ENCODE measurements at places on chromosomes 16 and 17.

GRCh38 chr17:74453665-74454196, 12.7 kb upstream of the CD300A start:
- DNase-seq, result peak; percentile 50

DNA sequence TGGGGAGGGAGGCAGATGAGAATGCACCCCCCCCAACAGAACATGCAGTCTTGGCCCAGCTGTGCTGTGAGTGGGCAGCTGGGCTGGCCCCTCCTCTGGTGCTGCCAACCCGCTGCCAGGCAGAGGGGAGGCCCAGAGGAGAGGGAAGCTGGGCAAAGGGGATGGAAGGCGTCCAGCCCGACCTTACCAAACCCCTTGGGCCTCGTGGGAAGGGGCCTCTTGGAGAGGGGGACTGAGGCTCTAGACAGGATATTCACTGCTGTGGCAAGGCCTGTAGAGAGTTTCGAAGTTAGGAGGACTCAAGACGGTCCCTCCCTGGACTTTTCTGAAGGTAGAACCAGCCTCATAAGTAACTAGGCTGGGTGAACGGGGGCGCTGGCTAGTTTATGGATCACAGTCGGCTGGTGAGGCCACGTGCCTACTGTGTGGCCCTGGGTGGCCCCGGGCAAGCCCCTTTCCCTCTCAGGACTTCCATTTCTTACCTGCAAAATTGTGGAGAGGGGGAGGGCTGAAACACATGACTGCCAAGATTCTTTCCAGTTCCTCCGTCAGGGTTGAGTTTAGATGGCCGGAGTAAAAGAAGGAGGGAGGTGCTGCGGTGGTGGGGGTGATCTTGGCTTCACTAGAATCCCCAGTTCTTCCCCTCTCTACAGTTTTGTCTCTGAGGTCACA, 857 bp upstream of the STAT5A start:
- no peak for DNase-seq

- DNase-seq, result no peak
Observed at GRCh38 chr16:8960788-8961109, 3.0 kb downstream of the USP7 start.

DNA sequence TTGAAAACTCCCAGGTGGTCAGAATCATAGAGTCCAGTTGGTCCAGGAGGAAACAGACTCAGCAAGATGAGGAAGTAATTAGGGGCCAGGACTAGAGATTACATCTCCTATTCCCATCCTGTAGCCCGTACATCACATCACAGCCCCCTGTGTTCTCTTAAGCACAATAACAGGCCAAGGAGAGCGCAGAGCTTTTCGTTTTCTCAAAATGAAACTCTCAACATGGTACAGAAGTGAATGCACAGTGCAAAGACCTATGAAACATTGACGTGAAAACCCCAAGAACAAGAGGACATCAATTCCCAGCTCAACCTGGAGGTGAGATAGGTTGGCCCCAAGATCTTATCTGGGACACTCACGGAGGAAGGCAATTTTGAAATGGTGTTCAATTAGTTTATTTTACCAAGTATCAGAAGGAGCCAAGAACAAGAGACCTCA, 9.0 kb downstream of the PIK3R5 start:
- DNase-seq, result no peak

GRCh38 chr17:16255481-16255921, 38.5 kb downstream of the PIGL start:
- DNase-seq, result no peak

DNA sequence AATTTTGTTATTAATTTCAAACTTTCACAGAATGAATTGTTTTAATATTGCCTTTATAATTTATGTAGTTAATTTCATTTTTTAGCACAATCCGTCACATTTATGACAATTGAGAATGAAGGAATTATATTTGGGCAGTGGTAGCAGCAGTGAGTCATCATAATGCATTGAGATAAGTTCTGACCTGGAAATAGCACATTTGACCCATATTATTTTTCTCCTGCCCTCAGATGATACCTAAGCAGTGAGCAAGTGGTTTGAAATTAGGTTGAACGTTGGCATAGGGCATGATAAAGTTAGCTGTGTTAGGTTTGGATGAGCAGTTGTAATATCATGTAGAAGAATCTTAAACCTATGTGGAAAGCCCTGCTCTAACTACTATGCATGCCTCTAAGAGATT, 1431.3 kb upstream of the CDH8 start:
- DNase-seq, result no peak

GRCh38 chr17:49910094-49910857, 58.7 kb upstream of the DLX4 start:
- no peak for DNase-seq

DNA sequence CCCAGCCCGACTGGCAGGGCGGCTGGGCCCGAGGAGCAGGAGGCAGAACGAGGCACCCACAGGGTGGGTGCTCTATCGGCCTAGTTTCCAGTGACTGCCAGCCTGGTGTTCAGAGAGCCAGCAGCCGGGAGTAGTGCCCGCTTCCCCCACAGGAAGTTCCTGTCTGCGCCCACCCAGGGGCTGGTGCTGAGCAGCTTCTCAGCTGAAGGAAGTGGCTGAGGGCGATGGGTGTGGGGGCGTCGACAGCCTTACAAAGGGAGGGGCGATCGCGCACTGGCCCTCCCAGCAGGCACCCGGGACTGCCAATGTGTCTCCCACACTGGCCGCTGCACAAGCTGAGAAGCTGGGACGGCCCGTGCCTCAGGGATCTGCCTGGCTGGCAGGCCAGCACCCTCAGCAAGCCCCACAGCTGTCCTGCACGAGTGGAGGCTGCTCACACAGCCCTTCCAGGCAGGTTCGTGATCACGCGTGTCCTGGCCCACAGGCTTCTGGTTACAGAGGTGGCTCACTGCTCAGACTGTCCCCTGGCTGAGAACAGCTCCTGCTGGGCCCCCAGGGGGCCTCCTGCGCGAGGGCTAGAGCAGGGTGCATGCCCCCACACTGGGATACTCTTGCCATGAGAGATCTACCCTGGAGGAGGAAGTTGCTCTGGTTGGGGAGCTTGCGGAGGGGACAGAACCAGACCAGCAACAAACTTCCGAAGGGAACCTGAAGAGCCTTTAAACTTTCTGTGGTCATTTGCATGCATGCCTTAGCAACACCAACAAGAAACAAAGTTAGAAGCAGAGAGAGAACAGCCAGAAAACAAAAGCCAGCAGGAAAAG, 2.5 kb downstream of the RNF166 start:
- DNase-seq, result peak; percentile 51

- no peak for DNase-seq
Observed at GRCh38 chr16:11212798-11213196, 43.2 kb downstream of the SOCS1 start.

DNA sequence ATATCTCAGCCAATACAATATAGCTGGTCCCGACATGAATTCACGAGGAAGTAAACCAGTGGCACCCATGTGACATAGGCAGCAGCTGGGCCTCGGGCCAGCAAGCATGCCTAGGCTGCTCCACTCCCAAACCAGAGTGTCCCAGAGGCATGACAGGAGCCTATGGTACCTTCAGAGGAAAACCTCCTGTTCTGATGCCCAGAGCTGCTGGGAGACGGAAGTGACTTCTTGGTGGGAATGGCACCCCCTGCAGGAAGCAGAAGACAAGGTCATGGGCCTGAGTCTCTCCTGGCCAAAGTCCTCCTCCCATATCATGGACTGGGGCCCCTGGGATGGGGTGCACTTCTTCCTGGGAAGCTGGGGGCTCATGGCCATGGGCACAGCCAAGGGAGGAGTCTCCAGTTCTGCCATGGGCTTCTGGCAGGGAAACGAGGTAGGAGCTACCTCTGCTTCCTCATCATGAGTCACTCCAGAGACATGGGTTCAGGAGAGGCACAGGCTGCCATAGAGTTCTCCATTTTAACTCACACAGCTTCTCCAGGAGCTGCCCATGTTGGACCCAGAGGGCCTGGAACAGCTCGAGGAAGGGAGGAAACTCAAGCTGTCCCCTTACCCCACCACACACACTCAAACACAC, 13.4 kb downstream of the FBF1 start:
- no peak for DNase-seq

- DNase-seq, result no peak
Observed at GRCh38 chr17:16976725-16977550, 5.0 kb upstream of the TNFRSF13B start.

DNA sequence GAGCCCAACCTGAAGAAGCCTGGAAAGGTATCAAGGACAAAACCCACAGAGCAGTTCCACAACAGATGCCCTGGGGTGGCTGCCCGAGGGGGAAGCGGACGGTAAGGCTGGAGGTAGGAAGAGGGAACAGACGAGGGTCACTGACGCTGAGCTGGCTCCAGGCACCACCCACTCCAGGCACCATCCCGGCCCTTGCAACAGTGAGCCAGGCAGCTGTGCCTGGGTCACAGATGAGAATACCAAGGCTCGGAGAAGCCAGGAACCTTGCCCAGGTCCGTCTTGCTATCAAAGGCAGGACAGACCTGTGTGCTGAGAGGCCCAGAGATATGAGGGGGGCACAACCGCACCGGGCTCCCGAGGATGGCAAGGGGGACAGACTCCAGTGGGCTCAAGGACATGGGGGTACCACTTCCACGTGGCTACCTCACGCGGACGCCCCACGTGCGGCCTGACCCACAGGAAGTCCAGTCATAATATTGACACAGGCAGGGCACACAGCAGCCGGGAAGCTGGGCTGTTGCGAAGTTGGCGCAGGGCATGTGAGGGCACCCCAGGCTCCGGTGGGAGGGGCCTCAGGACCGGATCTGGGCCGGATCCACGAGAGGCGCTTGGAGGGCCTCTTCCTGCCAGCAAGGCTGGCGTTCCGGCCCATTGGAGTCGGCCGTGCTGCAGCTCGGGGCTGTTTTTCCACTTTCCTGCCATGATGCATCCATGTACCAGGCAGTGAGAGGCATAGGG, 29.9 kb downstream of the PEMT start:
- DNase-seq, result no peak

GRCh38 chr17:79164408-79164807, 89.8 kb downstream of the ENGASE start:
- no peak for DNase-seq

DNA sequence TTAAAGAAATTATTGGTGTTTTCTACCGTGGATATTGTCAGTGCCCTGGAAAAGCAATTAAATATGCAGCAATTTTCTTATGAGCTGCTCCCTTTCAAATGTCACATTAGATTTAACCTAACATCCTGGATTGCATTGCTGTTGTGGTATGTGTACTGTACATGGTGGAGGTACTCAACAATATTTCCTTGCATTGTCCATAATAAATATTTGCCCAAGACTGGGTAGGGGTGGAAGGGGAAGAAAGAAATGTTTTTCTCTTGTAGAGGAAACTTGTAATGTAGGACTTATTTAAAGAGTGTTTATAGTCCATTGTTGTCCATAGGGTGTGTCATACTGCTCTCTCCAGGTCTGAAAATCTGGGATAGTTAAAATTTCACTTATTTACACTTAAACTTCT, 346.2 kb upstream of the TBX2 start:
- no peak for DNase-seq

- DNase-seq, result no peak
Observed at GRCh38 chr17:64064331-64064730, 43.9 kb upstream of the ICAM2 start.

DNA sequence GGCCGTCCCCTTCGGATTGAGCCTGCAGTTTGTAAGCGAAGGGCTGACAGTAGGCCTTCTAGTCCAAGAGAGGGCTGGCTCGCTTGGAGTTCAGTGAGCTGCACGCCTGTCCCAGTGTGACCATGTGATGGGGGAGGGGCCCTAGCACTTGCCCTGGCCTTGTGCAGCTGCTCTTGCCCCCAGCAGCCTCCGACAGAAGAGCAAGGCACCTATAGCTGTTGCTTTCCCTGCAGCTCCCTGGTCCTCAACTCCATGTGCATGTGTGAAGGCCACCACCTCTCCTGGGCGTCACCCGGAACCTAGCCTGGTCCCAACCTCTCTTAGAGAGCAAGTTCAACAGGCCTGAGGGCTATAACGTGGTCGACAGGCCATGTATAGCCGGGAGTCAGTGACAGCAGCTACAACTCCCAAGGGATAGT, 5.6 kb downstream of the SPHK1 start:
- DNase-seq, result no peak

- peak; percentile 69 for DNase-seq
Observed at GRCh38 chr16:88442727-88443576, 10.1 kb upstream of the ZFPM1 start.

DNA sequence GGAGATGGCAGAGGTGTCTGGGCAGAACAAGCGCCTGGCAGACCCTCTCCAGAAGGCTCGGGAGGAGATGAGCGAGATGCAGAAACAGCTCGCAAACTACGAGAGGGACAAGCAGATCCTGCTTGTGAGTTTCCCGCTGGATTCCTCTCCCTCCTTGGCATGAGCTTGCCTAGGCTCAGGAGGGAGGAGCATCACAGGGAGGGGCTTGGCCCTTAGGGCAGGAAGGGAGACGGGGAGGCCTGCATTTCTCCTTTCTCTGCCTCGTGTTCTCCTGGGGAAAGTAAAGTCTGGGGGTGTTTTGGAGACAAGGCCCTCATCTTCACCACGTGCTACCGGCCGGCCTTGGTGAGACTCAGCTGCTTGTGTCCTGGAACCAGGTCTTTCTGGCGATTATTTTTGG, 18.0 kb upstream of the DBNDD1 start:
- DNase-seq, result no peak

DNA sequence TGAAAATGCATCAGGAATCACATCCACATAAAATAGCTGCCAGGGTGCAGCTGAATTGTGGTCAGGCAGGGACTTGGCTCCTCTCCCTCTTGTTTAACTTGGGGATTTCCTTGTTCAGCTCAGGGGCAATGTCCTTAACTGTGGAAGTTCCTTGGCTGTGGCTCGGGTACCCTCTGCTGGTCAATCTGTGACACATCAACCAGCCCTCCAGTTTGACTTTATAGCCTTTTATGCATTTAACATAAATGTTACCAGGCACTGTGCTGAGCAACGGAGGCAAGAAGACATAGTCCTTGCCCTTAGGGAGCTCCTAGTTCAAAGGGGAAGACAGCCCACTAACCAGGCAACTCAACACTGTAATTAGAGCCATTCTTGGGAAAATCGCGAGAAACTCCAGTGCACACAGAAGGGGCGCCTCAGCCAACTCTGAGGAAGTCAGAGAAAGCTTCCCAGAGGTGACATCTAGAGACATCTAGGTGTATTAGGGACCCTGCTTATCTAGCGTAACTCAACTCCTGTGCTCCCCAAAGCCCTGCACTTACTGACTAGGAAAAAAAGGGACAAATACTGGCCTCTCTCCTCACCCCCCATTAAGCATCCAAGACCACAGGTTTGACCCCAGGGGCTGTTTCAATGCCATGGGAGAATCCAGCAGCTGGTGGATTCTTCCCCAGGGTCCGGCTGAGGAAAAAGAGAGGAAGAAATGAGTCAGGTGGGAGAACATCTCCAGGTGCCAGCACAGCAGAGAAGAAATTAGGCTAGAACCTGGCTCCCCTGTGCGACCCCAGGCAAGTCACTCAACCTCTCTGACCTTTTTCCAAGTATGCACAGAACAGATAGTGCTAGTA, 17.3 kb upstream of the EEF2K start:
- peak; percentile 49 for DNase-seq
